ENCODE measurements at places on chromosomes 3 and 15.

- no peak for DNase-seq
These were observed 46.1 kb downstream of the BTD start for GRCh38 chr3:15647611-15648167.

DNA sequence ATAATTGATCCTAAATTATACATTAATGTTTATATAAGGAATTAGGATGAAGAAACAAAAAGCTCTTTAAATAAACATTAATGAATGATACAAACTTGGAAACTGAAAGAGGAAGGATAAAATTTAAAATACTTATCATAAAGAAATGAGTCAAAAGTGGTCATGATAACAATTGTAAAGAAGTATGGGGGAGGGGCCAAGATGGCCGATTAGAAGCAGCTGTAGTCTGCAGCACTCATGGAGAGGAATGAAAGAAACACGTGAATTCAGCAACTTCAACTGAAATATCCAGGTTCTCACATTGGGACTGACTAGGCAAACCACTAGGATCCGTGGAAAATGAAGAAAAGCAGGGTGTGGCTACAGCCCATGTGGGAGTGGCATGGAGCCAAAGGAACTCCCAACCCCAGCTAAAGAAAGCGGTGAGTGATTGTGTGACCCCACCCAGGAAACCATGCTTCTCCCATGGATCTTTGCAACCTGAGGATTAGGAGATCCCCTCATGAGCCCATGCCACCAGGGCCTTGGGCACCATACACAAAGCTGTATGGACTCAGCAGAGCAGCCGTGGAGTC, 13.1 kb upstream of the CP start:
- no peak for DNase-seq

GRCh38 chr3:13420831-13421765, 976 bp upstream of the NUP210 start:
- DNase-seq: no peak

GRCh38 chr3:58342676-58343075, 10.0 kb downstream of the PXK start:
- no peak for DNase-seq

GRCh38 chr15:65516997-65517865, at the start of gene DPP8:
Gene DPP8 (minus strand): TSS chr15:65517689. CDS start chr15:65512553, 5,136 bp downstream.
- DNase-seq: peak; percentile 32

DNA sequence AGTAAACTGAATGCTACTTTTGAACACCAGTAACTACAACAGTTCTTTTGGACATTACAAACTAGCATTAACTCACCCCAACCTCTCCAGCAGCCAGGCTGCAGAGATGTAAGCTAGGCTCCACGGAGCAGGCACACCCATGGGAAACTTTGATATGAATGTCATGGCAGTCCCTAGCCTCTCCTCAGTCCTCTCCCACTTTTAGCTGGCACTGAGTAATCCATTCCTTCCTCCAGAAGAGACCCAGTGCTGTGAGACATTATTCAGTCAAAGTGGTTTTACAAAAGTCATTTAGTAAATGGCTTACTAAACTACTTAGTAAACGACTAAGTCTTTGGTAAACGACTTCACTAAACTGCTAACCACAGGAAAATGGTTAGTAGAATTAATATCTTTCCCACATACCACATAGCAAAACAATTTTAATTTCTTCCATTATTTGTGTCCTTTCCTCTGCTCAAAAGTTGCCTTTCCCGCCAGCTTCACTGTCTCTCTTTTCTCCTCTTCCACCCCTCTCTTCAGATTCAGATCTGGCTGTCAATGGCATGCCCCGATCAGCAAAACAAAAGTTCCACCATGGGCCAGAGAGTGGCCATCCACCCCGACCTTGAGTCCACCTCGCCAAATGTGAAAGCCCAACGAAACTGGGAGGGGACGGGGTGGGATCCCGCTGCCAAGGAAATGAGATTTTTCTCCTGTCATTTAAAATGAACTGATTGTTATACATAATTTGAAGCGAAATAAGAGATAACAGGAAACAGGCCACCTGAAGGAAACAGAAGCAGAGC, 67.5 kb upstream of the TJP1 start:
- DNase-seq: no peak

DNA sequence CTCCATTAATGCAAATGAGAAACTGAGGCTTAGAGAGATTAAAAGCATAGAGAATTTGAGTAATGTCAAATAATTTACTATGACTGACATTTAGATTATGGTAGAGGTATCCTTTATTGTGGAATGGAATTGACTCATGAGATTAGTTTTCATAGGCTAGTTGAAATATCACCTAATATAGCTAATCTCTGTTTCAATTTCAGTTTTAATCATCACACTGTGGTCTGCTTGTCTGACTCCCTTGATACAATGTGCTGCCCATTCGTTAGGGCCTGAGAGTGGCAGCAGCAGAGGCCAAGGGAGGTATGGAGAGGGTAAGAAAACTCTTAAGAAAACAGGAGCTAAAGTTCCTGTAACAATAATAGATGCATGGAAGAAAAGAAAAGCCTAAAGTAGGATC, 13.2 kb upstream of the ZBTB20 start:
- DNase-seq: no peak

- no peak for DNase-seq
These were observed 724.9 kb downstream of the NSUN3 start for GRCh38 chr3:94787734-94788270.

DNA sequence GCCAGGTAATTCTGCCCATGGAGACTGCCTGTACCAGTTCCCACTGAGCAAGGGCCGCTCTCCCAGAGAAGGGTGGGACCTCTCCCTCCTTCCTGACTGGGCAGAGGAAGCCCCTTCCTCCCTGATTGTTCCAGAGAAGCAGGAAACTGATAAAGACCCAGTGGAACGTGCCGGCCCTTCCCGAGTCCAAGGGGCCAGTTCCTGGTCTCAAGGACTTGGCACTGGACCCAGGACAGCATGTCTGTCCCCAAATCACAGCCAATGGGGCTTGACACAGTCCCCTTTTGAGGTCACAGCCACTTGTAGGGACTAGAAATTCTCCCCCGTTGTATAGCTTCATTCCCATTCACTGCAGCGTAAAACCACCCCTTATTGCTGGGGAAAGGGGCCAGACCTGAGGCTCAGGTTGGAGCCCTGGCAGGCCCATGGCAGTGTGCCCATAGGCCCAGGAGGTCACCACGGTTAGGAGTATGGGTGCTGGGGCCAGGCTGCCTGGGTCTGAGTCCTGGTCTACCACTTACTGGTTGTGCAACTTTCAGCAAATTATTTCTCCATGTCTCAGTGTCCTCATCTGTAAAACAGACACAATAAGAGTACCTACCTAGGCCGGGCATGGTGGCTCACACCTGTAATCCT, 18.1 kb downstream of the CSRNP1 start:
- DNase-seq: no peak

GRCh38 chr15:52394118-52394517, 98.5 kb upstream of the MYO5C start:
- DNase-seq: no peak

DNA sequence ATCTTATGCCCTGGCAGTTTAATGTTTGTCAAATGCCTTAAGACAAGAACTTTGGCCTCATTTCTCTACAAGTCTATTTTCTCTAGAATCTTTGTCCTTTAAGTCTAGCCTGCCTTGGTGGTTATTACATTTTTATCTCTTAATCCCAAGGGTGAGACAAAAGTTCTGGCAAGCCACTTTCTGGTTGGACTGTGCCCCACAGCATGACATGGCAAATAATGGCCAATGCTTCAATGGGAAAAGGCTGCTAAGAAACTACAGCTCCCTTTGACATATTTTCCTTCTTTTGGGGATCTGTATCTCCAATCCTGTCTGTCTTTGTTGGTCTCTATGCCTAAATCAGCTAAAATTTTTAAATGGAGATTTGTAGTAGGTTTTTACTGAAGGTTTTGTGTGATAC, 181.6 kb upstream of the MBNL1 start:
- no peak for DNase-seq

- DNase-seq: peak; percentile 56
These were observed 52.3 kb upstream of the CGNL1 start for GRCh38 chr15:57323806-57324589.

DNA sequence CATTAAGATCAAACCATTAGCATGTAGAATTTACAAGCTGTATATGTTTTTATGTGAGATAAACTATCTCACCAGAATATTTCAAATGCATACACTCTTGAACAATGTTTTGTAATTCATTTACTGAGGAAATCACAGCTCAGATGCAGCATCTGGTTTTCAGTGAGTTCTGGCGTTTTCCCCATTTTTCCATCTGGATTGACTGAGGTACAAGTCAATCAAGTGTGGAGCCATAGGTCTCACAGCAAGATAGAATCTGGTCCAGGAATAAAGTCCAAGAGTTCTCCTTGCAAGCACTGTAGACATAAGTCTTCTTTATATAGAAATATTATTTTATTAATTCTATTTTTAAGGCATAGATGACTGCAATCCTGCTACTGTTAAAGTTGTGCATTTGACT, 219.3 kb downstream of the ZBBX start:
- DNase-seq: no peak

GRCh38 chr15:62439543-62440016, 274.5 kb upstream of the C2CD4B start:
- DNase-seq: no peak
